Cerebellum (tissue), 4 donors: ENCODE measurements at places on chromosomes 12 and 14.
A peak's percentile ranks its signal among the peaks of the same experiment; 100 is the strongest.

DNA sequence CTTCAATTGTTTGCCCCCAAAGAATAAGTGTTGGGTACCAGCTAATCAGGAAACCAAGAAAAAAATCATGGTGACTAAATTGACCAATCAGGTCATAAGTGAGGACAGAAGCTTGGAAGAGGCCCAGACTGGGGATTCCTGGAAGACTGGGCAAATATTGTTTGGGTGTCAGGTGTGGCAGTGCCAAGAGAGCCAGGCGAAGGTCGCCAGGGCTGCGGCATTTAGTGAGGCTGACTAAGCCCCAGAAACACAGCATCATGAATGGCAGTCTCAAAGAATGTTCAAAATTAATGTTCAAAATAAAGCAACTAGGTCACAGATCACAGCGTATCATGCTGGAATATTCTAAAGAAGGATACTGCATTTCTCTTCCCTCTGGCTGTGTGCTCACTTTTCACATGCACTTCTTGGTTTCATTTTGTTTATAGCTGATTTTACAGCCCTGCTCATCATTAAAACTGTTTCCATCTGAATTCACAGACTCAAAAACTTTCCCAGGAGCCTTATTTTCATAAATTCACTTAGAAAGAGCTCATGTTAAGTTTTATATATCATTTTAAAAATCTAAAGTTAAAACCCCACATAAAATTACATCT is 85.3 kb upstream of the OVCH1 start:
- DNase-seq, result no peak

- DNase-seq, result no peak
These were observed 135.0 kb downstream of the NCOR2 start for GRCh38 chr12:124432376-124432775.

DNA sequence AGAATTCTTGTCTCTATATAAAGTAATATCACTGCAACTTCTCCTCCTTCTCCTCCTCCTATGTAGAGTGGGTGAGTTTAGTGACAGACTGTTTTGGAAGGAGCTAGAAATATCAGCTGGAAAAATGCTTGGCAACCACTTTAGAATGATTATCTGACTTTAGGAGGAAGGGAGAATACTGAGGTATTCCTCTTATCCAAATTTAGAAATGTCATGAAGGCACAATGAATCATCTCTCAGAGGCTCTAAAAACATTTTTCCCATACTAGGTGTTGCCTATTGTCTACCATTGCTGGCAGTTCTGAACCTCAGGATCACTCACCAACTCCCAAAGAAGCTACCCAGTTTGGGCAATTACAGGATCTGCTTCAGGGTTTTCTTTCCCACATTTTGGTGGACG is 306.6 kb upstream of the ATP2B1 start:
- no peak for DNase-seq

- peak; percentile 90 for DNase-seq
These were observed 19.5 kb downstream of the VSX2 start for GRCh38 chr14:74258764-74259035.

- DNase-seq, result no peak
These were observed 33.1 kb downstream of the SEC23A start for GRCh38 chr14:39069923-39070322.

DNA sequence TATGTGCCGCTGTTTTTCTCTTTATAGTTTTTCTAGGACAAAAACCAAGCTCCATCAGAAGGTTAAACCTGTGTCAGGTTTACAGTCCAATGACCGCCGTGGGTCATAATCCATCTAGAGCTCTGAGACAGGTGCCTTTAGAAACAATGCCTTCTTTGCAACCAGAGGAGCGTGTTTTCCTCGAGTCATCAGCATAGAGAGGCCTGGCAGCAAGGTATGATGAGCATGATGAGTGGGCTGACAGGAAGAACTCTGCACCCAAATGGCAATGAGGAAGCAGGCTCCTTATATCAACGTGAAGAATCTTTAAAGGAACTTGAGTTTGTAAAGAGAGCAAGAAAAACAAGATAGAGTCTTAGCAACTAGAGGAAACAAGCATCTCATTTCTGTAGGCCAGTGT is 60.5 kb upstream of the NUDT4 start:
- DNase-seq, result no peak

DNA sequence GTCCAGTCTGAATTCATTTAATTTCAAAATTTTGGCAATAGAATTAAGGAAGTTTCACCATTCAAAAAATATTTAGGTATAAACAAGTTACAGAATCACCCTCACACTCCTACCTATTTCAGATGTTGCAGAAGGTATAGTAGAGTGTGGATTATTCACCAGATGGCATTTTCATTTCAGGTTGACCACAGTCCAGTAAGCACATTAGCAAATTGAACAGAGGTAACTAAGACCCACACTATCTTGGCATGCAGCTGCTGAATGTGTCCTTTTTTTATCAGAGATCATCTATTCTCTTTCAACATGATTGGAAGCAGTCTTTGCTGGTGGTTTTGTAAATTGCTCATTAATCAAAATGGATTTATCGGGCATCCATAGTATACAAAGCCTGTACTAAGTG is 151.8 kb upstream of the GARIN6 start:
- peak; percentile 39 for DNase-seq

- DNase-seq, result no peak
These were observed 64.2 kb downstream of the CLMN start for GRCh38 chr14:95255487-95255886.

- DNase-seq, result no peak
These were observed 4.8 kb downstream of the NEUROD4 start for GRCh38 chr12:55024575-55024974.

- DNase-seq, result no peak
These were observed 3.7 kb downstream of the ABHD12B start for GRCh38 chr14:50875359-50876070.

GRCh38 chr12:118290130-118290529 is 82.6 kb downstream of the TAOK3 start:
- no peak for DNase-seq

DNA sequence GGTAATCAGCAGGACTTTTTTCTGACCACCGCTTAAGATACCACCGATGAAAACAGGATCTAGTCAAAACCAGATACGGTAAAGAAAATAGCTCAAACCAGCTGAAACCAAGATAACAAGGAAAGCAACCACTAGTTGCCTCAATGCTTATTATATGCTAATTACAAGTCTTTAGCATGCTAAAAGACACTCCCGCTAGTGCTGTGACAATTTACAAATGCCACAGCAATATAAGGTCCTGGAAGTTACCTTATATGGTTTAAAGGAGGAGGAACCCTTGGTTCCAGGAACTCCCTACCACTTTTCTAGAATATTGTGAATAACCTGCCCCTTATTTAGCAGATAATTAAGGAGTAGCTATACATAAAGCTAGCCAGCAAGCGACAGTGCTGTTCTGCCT is 976.4 kb upstream of the SEL1L start:
- no peak for DNase-seq

DNA sequence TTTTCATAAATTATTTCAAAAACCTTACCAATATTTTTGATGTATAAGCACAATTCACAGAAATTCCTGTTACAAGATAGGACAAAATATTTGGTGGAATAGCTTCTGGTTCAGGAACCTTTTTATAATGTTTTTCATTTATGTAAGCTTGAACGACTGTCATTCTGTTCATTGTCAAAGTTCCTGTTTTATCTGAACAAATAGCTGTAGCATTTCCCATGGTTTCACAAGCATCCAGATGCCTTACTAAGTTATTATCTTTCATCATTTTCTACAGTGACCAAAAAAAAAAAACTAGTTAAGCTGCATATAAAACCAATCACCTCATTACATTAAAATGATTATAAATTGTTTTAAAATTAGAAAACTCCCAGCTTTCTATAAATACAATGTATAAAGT is 87.1 kb downstream of the ATP2B1 start:
- no peak for DNase-seq

GRCh38 chr14:55130196-55130550 is 1.1 kb downstream of the LGALS3 start:
- DNase-seq, result no peak

GRCh38 chr12:76998908-76999556 is 66.3 kb downstream of the E2F7 start:
- no peak for DNase-seq

DNA sequence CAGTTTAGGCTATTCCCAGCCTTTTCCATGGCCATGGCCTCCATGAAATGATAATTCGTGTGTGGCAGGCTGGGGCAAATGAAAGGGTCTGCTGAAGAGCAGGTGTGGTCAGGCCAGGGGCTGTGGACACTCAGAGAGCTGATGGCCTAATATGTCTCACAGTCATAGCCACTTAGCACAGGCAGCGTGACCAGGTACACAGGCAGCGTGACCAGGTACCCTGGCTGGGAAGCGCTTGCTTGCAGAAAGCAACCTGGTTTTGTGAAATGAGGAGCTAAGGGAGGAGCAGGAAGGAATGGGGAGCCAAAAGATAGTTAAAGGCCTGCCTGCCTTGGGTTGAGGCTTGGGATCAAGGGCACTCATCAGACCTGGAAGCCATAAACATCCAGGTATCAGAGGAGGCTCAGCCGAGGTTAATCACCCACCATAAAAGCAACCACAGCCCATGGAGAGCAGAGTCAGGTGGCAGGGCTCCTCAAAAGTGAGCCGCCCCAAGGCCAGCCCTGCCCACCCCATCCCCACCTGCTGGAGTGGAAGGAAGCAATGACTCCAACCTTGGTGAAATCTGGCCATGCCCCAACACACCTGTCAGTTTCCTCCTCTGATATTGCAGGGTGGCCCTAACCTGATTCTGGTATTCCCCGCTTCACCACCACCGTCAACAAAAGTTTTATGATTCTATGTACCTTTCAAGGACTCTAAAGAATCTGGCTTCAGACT is 8.0 kb upstream of the KRT8 start:
- DNase-seq, result no peak

DNA sequence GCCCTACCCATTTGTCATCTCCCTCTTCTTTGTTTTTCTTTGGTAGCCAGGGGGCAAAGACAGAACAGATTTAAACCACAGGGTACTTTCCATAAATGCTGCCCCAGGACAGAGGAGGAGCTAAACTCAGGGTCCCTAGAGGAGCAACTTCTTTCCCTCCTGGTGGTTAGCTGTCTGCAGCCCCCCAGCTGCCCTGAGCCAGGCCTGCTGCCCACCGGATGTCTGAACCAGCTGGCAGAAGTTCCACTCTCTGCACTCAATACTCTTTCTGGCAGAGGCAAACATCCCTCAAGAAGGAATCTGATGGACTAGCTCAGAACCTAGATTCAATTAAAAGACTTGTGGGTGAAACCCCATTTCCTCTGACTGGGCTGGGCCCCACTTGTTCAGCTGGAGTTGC is 10.7 kb downstream of the VDR start:
- no peak for DNase-seq

- no peak for DNase-seq
These were observed 8.5 kb upstream of the MYL6B start for GRCh38 chr12:56143870-56144269.

GRCh38 chr14:22296088-22296487 is 292.9 kb downstream of the DAD1 start:
- no peak for DNase-seq

- no peak for DNase-seq
These were observed 66.5 kb downstream of the PLEKHG7 start for GRCh38 chr12:92769124-92769901.

DNA sequence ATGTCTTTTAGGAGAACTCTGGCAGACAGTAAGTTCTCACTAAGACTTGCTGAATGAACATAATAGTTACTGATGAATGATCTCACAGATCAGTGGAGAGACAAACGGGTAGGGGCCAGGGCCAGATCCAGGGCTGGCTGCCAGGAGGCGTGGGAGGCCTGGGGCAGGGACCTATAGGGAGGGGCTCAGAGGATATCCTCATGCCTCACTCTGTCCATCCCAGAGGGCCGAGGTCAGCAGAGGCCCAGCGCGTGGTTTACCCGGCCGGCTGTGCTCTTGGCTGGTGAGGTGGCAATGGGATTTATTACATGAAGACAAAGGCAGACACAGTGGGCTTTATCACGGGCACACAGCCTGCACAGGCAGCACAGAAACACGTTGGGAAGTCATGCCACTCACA is 85.4 kb downstream of the CHGA start:
- no peak for DNase-seq

DNA sequence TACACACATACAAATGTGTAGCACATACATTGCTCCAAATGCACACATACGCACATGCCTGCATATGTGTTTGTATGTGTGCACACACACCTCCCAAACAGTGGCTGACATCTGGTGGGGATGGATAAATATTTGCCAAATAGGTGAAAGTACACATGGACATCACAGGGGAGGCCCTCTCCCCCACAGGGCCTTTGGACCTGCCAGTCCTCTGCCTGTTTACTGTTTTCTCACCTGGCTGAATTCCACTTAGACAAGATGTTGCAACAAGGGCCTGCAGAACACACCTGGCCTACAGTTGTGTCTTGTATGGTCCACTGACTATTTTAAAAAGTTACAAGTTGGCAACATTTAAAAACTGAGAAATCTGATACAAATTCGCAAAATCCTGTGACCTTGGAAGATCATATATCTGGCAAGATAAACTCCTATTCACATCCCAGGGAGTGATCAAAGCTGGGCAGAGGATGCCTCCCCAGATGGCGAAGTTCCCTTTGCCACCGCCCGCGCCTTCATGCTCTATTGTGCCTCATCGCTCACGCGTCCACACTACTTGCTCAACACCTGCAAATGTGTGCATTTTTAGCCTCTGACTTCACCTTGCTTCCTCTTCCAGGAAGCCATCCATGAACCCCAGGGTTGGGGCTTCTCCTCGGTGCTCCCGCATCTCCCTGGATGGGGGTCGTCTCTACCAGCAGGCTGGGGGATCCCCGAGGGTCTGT is 118.4 kb upstream of the FZD10 start:
- no peak for DNase-seq
